ENCODE measurements at places on chromosomes 7 and 10.
A peak's percentile ranks its signal among the peaks of the same experiment; 100 is the strongest.

DNA sequence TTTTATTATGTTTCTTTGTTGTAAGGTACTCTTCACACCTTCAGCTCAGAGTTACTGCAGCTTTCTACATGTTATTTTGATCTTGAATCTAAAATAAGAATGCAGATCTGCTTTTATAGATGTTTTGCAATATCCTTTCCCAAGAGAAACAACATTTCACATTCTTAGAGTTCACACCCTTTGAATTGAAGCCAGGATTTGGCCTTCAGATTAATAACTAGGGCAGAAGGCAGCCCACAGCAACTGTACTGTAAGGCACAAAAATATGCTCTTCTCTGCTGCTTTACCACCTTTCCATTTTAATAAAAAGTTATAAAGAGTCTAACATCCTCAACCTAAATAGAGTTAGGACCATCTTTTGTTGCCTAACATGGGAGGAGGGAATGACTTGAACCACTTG, 224.7 kb downstream of the LHFPL3 start:
- DNase-seq = no peak

- DNase-seq = no peak
Observed at GRCh38 chr7:50379539-50379938, 70.6 kb downstream of the FIGNL1 start.

GRCh38 chr7:29563590-29564495, at the start of gene PRR15:
Gene PRR15, plus strand, starts transcription at chr7:29563835. Its CDS starts 2,495 bp downstream, at chr7:29566330.
- no peak for DNase-seq

DNA sequence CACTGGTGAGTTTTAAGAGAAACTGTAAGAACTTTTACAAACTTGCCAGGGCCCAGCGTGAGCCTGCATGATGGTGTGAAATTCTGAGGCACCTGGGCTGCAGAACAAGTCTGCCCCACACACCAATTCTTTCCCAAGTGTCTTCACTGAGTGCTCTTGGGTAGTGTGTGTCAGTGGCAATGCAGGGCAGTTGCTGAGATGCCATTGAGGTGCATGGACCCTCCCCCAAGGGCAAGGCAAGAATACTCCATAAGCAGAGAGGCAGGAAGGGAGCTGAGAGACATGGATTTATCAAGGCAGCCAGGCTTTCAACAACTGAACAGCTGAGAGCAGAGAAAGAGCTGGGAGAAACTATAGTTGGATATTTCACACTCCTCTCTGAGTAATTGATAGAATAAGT, 801.2 kb downstream of the GRID1 start:
- no peak for DNase-seq

DNA sequence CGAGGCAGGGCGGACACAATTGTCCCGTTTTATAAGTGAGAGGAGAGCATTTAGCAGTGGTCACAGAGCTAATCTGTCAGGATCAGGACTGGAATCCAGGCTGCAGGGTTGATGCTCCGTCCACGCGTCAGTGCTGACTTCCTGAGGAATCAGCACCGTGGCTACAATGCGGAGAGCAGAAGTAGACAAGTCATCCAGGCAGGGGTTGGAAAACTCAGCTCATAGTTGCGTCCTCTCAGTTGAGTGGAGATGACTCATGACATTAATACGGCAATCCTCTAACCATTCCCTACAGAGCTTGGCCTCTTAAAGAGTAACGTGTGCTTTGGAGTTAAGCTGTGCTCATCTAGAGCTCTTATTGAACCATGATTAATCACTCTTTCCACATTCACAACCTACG, 17.1 kb upstream of the HTR5A start:
- DNase-seq = no peak

DNA sequence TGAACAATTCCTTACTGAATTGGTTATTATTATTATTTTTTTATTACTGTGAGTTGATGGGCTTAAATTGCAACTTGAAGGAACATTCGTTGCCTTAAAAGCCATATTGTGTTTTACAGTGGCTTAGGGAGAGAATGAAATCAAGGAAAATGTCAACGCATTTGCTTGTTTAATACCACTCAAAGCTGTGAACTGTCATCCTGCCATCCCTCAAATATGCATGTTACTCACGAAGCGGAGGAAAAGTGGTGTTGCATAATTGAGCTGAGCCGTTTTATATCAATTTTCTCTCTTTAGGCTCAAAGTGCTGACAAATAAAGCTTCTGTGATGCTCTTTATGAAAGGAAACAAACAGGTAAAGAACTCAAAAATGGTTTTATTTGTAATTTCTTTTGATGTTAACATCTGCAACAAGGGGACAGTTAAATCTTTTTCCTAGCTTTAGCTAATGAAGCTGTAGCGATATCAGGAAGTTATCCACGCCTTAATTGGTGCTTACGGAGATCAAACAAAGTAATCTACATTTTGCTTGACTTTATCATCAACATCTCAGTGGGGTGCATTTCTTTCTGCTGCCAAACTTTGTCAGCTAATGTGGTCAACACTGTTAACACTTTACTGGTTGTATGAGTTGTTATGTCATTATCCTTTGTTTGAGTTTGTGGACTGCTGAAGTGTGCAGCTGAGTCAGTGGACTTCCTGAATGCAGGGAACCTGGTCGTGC, 33.1 kb downstream of the GLRX3 start:
- DNase-seq = peak; percentile 16

GRCh38 chr10:129033790-129034272, 433.2 kb upstream of the MGMT start:
- no peak for DNase-seq

DNA sequence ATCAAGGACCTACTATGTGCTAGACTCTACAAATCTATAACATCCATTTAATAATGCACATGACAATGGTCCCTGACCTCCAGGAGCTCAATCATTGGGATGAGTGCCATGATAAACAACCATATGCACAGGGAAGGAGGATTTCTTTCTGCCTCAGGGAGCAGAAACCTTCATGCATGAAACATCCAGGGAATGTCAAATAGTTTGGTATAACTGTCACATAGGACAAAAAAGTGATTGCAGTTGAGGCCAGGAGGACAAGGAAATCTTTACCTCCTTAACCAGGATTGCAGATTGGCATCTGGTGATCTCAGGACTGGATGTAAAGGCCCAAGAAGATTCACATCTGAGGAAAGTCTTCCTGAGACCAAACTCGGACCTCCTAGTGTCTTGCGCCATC, 993.1 kb downstream of the KCNMA1 start:
- DNase-seq = no peak

DNA sequence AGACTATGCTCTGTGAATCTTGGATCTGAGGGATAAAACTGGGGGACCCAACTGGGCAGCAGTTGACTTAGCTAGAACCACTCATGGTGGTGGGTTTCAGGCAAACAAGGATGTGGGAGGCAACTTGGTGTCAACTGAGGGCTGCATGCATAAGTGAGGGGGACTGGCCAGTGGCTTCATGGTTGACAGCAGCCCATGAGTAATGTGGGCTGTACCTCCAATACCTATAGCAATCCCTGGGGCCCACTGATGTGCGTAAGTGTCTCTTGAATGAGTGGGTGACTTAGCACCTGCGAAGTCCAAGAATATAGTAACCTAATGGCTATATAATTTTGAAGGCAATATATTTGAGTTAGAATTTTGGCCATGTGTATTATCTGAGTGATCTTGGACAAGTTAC, 13.7 kb upstream of the MAP3K8 start:
- no peak for DNase-seq

GRCh38 chr7:51141451-51142003, 175.1 kb downstream of the COBL start:
- DNase-seq = no peak

DNA sequence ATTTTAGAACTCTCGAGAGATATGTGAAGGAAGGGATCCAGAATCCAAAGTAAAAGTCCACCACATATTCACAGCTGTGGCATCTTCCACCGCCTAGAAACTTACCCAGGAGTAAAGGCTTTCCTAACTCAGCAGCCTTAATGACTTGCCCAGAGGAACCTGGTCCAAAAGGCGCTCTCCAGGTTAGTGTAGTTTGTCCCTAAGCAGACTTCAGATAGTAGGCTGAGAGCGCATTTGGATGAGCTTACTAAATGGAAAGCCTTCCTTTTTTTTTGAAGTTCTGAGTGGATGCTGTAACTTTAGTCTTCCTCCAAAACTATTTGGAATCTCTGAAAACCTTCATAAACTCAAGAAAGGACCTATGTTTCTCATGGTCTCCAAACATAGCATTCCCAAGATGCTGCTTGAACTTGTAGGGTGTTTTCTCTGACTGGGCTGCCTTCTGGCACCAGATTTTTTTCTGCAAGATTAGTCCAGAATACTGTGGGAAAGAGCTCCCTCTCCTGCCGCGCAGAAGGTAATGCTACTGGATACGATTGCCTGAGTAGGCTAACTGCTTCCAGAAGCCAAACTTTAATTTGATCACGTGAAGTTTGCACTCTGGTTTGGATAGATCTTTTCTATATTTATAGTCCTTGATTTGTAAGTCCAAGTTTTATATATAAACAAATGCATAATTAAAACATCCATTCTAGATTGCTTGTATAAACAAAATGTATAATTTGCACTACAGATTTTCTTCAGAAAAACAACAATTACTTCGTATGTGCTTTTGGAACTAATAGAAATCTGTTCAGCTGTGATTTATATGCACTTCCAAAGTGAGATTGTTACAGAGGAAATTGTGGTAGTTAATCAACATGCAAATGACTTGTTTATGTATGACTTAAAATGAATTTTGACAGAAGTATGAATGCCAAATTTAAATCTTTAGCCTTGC, 19.6 kb upstream of the GPR37 start:
- peak; percentile 12 for DNase-seq

GRCh38 chr10:76991621-76992020, 646.0 kb downstream of the KCNMA1 start:
- no peak for DNase-seq

GRCh38 chr10:100349672-100350071, 2.6 kb downstream of the SCD start:
- DNase-seq = no peak

DNA sequence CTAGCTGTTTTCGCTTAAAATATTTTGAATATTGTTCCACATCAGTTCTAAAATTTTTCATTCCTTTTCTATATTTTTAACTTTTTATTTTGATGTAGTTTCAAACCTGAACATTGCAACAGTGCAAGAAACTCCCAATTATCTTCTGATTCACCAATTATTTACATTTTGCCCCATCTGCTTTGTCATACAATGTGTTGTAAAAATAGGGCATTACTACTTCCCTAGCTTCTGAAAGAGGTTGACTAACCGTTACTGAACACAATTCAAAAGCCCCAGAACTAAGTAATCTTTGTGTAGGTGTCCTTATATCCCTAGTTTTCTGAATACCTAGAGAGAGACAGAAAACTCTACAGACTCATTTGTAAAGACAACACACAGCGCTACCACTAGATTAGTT, 86.7 kb downstream of the AVL9 start:
- DNase-seq = no peak

- no peak for DNase-seq
Observed at GRCh38 chr10:46550795-46551700, 5.4 kb downstream of the GPRIN2 start.

- DNase-seq = peak; percentile 42
Observed at GRCh38 chr7:82428186-82428961, 15.2 kb downstream of the CACNA2D1 start.

DNA sequence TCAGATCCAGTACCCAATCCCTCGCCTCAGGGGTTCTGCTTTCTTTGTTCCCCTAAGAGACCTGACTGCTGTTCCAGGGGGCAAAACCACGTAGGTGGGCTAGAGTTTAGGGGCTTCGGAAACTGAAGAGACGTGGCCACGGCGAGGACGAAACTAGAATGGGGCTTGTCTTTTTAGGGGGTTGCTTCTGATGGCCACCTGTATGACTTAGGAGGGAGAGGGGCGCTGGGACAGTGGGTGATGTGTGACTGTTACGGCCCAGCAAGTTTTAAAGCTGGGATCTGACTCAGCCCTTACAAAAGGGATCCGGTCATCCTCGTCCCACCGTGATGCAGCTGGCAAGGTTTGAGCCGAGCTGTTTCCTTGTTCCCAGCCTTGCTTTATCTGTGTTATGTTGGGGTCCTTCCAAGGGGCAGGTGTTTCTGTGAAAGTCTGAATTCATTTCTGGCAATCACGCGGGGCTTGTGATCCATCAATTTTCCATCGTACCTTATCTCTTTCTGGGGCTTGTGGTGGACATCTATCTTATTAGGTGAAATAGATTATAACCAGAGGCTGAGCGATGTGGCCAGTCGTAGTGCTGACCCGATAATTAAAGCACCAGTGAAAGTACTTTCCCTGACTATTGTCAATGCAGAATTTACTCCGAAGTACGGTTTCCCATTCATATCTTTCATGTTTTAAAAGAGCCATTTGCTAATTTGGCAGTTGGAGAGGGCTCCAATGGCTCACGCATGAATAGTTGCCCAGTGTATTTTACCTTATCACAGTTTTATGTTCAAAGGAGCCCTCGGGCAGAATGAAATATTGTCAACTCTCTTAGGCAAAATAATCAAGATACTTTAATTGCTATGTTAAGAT, 830 bp downstream of the MET start:
- no peak for DNase-seq

- DNase-seq = no peak
Observed at GRCh38 chr7:123289200-123289599, 89.4 kb upstream of the SLC13A1 start.

- no peak for DNase-seq
Observed at GRCh38 chr7:71227126-71227525, 95.2 kb downstream of the GALNT17 start.

DNA sequence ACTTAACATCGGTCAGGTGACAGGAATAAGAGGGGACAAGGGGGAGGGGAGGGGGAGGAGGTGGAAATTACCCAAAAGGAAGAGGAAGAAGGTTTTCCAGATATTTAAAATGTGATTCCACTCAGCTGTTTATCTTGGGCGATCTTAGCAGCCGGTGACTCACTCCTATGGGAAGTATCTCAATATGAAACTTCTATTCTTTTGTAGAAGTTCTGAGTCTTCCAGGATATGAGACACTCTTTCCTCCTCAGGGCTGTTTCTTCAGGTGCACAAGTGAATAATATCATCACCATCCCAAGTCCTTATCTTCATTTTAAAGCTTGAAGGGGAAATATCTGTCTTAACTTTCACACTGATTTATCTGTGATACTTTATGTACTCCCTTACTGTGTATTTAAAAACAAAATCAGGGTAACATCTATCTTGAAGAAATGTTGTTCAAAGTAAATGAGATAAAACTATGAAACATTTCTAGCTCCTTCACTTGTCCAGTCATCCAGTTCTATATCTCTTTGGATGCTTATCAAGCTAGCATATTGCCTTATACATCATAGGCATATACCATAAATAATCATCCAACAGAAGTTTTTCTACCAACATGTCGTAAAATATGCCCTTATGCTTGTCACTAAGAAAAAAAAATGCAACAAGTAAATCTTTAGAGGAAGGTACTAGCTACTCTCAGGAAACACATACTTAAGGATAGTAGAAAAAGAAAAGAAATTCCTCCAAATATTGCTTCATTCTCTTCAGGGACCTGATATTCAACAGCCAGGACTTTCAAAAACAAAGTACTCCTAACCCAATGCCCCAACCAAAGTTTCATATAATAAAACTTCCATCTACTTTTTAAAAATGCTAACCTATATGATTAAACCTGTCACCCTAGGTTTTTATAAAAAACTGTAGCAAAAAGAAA, 13.7 kb downstream of the DOCK4 start:
- no peak for DNase-seq

GRCh38 chr7:33986951-33987947, 81.9 kb downstream of the BMPER start:
- DNase-seq = peak; percentile 96

All from AG04449 (cell line).